ENCODE measurements at places on chromosomes 4 and X. TPM values are rescaled to one million over a fixed set of nuclear protein-coding genes. Genes with fewer than 3 reads are reported as not detected.

The SMIM10L2A gene
- 0.64 TPM for total RNA-seq

The EVC2 gene
- 0.49 TPM for total RNA-seq

The FAM13A gene
- total RNA-seq: 14.6 TPM

The HSFX1 gene
- total RNA-seq: 1.2 TPM

The NUP62CL gene
- 1.3 TPM for total RNA-seq

The NUDT11 gene
- 0.71 TPM for total RNA-seq

All from T-helper 1 cell treated with Interleukin-12 subunit alpha and Interleukin-12 subunit beta and Interleukin-4 antibody, amounts not matched to agents 30 ng/mL and 1 ng/mL, for 36 hours (primary cell).